NCI-H1694 treated with DMSO at 0.1 percent for 48 hours (cell line): ENCODE measurements at places on chromosomes 5 and 9.

- no peak for DNase-seq
Measured at GRCh38 chr9:130088051-130088450, 34.3 kb downstream of the GPR107 start.

DNA sequence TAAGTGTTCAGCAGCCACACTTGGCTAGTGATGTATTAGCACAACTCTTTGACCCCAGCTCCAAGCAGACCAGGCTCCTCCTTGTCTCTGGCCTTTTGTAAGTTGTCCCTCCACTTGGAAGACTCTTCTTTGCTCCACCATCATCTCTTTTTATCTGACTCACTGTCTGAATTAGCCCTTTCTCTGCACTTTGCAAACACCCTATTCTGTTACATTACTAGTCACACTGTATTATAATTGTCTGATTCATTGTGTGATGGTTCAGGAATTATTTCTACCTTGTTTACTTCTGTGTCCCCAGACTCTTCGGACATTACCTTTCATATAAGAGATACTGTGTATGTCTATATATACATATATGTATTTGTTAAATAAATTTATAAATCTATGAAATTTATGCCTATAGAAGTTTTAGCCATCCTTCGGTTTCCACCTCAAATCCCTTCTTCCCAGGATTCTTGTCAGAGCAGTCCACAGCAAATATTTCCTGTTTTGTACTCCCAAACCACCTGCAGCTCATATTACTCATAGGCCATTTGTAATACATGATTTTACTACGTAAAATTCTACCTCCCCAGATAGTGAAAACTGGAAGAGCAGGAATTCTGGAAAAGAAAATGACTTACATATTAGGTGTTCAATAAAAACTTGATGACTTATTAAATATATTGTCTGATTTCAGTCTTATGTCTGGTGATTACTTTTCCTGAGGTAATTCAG is 69.0 kb downstream of the MTAP start:
- no peak for DNase-seq

DNA sequence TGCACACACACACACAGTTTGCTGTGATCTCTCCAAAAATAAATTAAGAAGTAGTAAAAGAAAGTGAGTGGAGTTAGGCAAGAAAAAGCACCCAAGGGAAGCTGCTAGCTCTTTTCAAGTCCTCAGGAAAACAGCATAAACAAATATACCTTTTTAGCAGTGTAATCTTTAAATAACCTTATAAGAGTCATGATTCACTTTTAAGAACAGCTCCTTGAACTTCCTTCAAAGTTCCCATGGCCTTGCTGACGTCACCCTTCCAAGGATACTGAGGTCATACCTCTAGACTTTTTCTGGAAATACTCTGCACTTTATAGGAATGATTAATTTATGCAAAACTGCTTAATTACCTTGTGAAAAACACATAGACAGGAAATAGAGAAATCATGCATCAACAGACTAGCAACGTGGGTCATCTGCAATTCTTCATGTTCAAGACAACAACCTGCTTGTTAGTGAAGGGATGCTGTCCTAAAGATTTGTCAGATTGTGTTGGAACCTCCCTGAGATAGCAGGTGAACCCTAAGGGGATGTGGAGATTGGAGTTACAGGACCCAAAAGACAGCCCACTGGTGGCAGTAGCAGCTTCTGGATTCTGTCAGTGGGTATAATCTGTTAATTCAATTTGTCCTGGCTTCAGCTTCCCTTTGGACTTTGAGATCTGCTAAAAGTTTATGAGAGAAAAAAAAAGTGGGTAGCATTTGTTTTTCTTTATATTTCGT is 229.0 kb downstream of the ELAVL2 start:
- DNase-seq = no peak

GRCh38 chr5:68027519-68027918 is 188.0 kb upstream of the PIK3R1 start:
- no peak for DNase-seq

DNA sequence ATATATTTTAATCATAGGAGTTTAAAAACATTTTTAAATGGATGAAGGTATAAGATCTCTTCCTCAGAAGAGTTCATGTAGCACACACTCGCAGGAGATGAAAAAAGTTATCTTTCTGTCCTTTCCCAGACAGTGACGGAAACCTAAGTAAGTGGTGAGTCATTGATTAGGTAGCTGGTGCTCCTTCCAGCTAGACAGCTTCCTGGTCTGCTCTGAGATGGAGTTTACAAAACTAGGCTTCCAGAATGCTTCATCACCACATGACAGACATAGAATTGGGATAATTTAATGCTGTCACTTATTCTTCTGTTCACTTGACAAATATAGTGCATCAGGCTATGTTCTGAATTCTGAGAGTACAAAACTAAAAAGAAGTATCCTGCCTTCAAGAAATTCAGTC is 2393.0 kb upstream of the C9orf72 start:
- no peak for DNase-seq

DNA sequence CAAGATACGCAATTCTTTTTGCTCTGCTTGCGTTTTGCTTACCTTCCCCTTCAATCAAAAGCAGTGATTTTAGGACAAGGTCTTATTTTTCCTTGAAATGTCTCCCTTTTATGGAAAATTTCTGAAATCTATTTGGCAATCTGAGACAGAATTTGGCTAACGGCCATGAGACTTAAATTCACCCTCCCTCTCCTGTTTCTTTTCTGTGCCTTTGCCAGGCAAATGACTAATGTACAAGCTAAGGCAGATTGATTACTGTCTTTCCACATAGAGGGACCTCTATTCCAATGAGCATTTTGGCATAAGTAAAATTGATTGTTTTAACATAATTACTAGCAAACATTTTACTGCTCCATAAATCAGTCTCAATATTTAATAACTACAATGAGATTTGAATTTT is 31.7 kb downstream of the FAM81B start:
- DNase-seq = no peak

GRCh38 chr9:136846376-136847087 is 2.7 kb upstream of the PHPT1 start:
- no peak for DNase-seq

- peak; percentile 37 for DNase-seq
Measured at GRCh38 chr9:104927912-104928740, at the start of gene ABCA1. Gene ABCA1, minus strand, starts transcription at chr9:104928155. Its CDS starts 24,476 bp downstream, at chr9:104903679.

- no peak for DNase-seq
Measured at GRCh38 chr5:104361932-104362331, 799.3 kb upstream of the NUDT12 start.

DNA sequence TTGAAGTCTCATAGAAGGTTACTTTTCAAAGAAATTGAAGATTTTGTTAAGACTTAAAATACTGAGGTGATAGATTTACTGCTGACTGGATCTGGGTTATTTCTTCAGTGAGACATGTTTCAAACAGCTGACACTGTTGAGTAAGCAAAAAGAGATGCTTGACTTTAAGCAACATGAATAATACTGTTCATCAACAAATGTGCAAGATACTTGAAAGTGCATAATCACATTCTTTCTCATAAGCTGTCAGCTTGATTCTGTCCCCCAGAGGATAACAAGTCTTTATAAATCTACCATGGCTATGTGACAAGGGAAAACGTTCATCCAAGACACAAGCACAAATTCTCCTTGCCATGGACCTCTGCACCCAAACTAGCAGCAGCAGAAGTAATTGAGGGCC is 260.1 kb upstream of the CDH18 start:
- no peak for DNase-seq

DNA sequence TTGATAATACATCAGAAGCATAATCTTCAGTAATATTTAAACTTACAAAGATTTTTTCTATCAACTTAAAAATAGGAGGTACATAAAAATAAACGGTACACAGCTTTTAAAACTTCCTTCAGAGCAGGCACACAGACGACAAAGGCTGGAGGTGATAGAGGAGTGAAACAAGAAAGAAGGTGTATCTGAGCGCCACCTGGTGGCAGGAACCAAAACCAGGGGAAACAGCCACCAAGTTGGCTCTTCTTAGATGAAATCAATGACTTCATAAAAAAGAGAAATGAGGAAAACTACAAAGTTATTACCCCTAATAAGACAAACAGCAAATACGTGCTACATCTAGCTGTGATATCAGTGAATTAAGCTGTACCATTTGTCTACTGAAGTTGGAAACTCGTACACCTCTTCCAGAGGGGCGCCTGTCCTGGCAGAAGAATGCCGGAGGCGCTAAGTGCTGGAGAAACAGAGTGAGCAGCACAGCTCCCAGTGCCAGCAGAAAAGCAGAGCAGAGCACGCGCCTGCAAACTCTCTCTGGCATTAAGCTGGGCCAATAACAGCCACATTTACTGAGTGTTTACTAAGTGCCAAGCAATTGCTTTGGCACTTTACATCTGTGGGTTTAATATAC is 85.9 kb downstream of the SETX start:
- peak; percentile 44 for DNase-seq

DNA sequence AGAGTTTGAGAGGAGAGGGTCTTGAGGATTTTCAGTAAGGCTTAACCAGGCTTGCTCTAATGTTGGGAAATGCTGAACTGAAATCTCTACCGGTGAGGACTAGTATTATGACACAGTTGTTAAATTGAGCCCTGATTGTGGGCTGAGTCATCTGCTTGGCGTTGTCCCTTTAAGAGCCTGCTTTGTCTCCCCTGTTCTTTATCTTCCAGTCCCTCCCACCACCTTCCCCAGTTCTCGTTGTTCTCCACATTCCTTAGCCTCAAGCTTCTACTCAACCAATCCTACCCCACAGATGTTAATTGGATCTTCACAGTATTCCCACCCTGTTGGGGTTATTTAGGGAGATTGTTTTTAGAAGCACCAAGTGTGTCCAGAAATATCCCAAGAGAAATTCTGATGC is 57.6 kb downstream of the ANKRD55 start:
- no peak for DNase-seq

DNA sequence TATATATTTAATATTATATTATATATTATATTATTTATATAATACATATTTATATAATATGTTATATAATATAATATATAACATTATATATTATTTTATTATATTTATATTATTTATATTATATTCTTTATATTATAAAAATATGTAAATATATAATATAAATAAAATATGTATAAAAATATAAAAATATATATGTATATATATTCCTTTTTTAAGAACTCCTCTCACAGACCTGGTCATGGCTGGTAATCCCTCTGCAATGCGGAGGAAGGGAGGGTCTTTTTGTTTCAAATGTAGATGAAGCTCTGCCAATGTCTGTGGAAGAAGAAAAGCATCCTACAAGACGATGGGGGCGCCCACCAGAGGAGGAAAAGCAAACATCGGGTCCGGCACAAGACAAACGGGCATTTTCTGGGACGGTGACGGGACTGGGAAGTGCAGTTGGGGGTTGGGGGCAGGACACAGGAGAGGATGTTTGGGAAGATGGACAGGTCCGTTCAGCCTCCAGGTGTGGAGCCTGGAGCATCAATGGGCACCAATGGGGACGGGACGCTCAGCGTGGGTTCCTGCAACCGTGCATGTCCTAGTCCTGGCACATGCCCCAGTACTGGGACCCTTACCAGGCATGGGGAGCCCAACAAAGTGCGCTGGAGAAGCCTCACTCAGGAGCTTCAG is 194.0 kb downstream of the IRX1 start:
- no peak for DNase-seq

DNA sequence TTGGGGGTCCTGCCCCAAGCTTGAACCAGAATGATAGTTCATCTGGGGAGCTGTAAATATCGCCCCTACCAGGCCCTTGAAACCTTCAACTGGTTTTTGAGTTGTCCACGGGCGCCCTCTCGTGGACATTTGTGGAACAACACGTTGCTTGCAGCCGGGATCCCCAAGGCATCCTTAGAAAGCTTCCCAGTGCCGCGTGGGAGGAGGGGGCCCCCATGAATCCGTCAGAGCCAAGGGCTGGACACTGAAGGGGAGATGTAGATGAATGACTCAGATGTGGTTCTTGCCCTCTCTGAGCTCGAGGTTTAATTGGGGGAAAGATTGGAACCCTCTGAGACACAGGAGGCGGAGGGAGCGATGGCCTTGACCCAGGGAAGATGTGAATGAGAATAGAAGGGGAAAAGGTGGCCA is 31.8 kb upstream of the ORM1 start:
- peak; percentile 61 for DNase-seq

DNA sequence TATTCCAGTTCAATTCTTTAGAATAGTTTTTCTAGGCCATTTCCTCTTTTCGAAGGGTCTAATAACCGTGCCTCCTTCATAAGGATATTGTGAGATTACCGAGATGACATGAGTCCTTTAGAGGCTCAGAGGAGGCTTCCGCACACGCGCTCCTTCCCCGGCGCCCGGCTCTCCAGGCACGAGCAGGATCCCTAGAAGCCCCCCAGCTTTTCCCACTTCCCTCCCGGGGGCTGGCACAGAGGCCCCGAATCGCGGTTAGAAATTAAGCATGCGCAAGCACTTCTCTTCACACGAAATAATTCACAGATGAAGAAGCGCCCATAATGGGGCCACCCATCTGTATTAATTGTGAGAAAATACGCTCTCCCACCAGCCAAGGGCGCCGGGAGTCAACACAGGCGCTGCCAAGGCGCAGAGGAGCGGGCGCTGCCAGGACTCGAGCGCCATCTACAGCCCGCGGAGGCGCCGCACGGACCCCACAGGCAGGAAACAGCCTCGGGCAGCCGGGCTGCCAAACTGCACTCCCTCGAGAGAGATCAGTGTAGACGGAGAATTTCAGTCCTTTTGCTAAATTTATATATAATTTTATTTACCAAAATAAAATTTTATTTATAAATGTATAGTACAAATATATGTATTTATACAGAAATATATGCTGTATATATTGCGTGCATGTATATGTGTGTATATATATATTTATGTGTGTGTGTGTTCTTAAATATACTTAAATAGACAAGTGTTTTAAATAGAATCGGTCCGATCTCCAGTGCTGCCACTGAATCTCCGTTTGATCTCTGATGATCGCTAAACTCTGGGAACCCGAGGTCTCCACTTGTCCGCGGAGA is 258.1 kb upstream of the NFIL3 start:
- DNase-seq = peak; percentile 54

DNA sequence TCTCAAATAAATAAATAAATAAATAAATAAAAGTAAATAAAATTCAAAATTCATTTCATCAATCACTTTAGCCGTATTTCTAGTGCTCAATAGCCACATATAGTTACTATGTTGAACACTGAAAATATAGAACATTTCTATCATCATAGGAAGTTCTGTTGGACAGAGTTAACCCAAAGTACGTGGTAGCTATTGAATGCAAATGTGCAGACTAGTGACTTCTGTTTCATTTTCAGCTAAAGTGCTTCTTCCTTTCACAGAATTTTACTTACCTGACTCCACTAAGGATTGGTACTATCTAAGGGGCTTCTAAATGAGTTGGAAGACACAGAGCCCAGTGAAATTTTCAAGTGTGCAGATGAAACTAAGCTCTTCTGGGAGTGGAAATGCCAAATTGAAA is 1208.3 kb downstream of the MAT2B start:
- no peak for DNase-seq

GRCh38 chr9:113152699-113153098 is 1.9 kb downstream of the SLC31A2 start:
- DNase-seq = no peak
